ENCODE measurements at places on chromosomes 12 and 14.
A peak's percentile ranks its signal among the peaks of the same experiment; 100 is the strongest.

DNA sequence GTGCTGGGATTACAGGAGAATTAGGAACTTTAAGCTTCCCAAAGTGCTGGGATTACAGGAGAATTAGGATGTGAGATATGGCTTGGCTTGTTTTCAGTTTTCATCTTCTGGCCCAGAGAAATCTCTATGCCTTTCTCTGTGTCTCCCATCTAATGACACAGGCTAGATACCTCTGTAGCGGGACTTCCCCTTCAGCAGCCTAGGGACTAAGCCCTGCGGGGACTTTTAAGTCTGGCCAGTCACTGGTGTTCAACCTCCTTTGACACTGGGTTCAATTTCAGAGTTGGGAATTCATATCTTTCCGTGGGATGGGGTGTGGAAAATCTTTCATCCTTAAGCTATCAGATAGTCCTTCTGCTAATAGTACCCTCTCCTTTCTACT is 6.2 kb downstream of the RFC5 start:
- no peak for DNase-seq

DNA sequence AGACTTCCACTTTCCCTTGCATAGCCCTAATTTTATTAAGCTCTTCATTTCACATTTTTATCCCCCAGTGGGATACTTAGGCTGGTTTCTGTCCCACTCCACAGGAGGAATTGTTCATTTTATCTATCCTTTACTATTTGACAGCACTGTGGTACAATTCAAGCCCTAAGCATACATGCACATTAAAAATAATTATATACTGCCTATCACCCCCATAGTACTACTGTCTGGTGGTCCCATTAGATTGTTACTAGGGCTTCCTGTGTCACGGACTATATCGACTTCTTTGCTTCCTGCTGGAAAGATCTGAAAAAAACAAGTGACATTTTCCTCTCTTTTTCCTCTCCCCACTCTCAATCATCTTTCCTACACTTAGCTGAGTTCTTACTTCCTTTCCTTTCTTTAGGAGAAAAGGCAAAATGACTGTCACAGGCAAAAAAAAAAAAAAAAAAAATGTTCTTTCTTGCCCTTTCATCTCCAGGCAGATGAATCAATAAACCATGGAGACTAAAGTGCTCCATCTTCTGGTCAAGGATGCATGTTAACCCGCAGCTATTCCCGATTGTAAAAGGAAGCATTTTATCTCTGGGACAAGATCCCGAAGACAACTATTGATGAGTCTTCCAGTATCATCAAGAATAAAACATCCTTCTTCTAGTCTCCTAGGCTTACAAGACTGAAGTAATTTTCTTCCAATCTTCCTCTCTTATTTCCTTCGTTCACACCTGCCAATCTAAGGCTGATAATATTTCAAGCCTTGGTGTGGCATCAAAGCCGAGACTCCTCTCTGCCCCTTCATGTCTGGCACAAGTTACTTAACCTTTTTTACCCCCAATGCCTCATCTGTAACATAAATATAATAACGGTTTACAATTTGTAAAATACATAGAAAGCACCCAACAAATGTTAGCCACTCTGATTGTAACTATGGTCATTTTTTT is 94.4 kb upstream of the PLEKHG7 start:
- DNase-seq = no peak

GRCh38 chr14:81927070-81927469 is 393.4 kb upstream of the SEL1L start:
- no peak for DNase-seq

- DNase-seq = no peak
Observed at GRCh38 chr12:94263905-94264561, 115.7 kb downstream of the PLXNC1 start.

- no peak for DNase-seq
Observed at GRCh38 chr14:90616881-90617280, 199.3 kb downstream of the TTC7B start.

- DNase-seq = no peak
Observed at GRCh38 chr14:86221000-86221399, 691.1 kb downstream of the FLRT2 start.

DNA sequence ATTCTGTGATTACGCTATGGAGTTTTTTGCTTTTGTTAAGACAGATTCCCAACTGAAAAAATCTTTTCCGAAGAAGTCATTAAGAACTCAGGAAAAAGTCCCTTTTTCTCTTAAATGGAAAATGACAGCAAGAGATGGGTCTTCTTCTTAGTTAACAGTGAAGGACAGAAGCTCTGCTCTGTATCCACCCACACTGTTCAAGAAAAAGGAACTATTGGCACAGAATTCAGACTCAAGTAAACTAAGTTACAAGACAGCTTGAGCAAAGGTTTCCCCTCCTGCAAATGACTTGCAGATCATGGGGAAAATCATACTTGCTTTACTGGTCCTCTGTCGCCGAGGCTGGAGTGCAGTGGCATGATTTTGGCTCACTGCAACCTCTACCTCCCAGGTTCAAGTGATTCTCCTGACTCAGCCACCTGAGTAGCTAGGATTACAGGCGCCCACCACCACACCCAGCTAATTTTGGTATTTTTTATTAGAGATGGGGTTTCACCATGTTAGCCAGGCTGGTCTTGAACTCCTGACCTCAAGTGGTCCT is 137.1 kb upstream of the AEBP2 start:
- no peak for DNase-seq

DNA sequence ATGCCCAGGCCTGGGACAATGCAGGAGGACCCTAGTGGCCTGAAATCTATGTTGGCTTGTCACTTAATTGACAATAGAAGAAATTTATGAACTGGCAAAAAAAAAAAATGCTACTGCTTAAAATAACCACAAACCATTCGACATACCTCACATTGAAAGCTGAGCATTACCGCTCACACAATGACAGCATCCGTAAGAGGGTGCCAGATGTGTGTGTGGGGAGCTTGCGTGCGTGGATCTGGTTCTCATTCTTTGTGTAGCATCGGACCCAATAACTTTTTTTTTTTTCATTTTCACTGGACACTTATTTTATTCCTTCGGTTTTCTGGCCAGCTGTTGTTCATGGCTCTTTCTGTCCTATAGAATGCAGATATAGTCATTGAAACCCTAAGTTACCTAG is 216.7 kb downstream of the VRK1 start:
- no peak for DNase-seq

DNA sequence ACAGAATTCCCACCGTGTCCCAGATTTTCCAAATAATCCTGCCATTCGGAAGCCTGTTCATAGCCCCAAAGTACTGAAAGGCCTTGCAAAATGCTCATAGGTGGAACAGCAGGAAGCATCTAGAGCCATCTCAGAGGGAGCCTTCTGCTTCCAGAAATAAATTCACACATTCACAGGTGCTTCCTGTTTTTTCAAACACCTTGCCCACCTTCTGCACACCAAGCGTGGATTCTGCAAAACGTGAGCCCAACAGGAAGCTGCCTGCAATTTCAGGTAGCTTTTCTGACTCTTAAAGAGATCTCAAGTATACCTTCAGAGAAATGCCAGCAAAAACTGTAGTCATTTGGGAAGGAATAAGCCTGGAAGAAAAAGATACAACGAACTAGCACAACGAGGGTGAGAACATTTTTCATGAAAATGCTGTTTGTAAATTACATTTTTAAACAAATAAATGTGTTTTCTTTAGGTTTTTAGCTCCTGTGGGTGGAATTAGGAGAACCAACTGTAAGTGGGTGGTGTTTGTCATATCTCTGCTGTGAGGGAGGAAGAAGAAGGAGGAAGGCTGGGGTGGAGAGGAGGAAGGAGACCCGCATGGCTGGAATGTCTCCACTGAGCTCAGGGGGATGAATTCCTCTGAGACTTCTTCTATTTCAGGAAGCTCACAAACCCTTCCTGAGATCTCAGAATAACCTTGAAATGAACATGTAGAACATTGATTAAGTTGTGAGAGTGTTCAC is at the start of gene IFNG-AS1:
Gene IFNG-AS1, plus strand, starts transcription at position 264 of the 737 bp plus-strand sequence.
- no peak for DNase-seq

GRCh38 chr12:29782871-29783772 is 620 bp downstream of the TMTC1 start:
- peak; percentile 32 for DNase-seq

DNA sequence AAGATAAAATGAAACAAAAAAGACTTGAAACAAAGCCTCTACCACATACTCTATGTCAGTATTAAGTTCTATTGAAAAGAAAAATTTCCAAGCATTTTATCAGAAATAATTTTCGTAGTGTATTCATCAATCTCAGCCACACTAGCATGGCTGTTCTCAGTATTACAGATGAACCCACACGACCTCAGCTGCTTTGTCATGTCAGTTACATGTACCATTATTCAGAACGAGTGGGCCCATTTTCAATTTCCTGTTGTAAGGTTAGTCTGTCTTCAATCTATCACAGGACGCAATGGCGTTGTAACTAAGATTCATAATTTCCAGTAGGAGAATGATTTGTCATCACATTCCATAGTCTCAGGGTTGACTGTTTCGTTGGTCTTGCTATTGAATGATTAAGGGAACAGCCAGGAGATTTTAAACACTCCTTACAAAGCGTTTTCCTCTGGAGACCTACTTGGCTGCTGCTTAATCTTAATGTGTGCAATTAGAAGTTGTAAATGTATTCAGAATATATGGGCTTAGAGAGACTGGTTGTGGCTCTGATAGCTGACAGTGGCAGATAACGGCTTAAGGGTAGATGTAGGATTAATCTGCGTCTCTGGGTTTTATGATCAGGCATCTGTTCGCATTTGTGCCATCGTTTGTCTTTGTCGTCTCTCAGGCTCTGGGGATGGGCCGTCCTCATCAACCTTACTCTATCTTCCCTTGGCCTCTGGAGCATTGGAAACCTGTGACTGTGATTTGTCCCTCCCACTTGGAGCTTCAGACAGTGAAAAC is 65.4 kb downstream of the GLT1D1 start:
- no peak for DNase-seq

GRCh38 chr14:61221906-61222305 is 59.2 kb downstream of the TMEM30B start:
- DNase-seq = no peak

GRCh38 chr14:105118646-105119407 is 49.7 kb downstream of the JAG2 start:
- no peak for DNase-seq

GRCh38 chr12:57628280-57629191 is 4.5 kb downstream of the B4GALNT1 start:
- peak; percentile 21 for DNase-seq

DNA sequence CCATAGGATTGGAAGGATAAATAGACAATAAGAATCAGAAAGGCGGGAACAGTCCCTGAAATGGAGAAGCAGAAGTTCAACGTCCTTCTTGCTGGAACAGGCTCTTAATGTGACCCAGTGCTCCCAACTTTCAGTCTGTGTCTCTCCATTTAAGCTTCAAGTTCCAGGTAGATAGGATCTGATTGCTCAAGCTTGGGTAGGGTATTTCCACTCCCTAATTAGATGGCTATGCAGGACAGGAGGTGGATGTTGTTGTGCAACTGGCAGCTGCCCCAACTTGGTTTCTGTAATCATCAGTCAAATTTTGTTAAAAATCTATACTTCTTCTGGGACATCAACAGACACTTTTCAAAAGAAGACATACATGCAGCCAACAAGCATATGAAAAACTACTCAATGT is 266.2 kb downstream of the C12orf75 start:
- DNase-seq = no peak

GRCh38 chr12:30999723-31000122 is 73.2 kb downstream of the TSPAN11 start:
- no peak for DNase-seq

GRCh38 chr12:64900540-64900939 is 76.1 kb downstream of the TBC1D30 start:
- no peak for DNase-seq

GRCh38 chr12:104538891-104539462 is 82.2 kb downstream of the CHST11 start:
- DNase-seq = no peak

DNA sequence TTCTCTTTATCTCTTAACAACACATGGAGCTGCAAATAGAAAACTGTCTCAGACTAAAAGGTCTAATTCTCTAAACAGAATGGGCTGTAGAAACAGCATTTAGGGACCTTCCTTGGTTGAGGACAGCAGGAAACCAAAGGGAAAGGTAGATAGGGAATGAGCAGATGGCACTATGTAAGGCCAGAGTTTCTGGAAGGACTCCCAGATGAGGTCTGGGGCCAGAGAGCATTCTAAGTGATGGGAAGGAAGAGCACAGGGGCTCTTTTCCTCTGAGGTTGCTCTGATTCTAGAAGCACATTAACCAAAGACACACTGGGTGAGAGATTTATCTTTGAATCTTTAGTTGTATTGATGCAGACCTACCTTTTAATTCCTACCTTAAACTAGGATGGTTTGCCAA is 79.4 kb downstream of the TPH2 start:
- no peak for DNase-seq

- no peak for DNase-seq
Observed at GRCh38 chr12:28974166-28974565, 174.9 kb upstream of the FAR2 start.

DNA sequence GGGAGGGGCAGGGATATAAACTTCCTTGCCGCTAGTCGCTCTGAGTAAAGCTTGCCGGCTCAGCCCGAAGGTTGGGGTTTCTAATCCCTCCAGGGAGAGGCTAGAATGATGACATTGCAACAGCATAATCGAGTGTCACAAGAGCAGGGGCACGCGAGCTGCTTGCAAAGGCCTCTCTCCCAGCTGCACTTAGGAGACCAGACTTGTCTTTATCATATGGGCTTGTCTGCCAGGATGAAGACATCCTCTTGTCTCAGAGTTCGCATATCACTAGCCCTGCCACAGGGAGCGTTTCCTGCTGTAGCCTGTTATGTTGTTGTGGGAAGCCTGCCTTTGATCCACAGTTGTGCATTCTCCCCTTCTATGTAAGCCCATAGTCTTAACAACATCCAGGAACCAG is 180.0 kb downstream of the ESR2 start:
- DNase-seq = no peak

DNA sequence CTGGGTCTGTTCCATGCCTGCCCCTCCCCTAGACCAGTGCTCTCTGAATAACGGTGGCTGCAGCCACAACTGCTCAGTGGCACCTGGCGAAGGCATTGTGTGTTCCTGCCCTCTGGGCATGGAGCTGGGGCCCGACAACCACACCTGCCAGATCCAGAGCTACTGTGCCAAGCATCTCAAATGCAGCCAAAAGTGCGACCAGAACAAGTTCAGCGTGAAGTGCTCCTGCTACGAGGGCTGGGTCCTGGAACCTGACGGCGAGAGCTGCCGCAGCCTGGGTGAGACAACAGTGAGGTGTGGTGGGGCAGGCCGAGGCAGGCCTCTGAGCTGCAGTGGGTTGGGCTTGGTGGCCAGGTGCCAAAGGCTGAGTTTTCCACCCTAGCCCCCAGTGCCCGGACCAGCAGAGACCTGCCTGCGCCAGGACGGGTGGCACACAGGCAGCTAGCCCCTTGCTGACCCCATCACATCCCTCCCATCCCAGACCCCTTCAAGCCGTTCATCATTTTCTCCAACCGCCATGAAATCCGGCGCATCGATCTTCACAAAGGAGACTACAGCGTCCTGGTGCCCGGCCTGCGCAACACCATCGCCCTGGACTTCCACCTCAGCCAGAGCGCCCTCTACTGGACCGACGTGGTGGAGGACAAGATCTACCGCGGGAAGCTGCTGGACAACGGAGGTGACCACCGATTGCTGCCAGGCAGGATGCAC is 28.2 kb upstream of the LRP1-AS start:
- DNase-seq = peak; percentile 86

DNA sequence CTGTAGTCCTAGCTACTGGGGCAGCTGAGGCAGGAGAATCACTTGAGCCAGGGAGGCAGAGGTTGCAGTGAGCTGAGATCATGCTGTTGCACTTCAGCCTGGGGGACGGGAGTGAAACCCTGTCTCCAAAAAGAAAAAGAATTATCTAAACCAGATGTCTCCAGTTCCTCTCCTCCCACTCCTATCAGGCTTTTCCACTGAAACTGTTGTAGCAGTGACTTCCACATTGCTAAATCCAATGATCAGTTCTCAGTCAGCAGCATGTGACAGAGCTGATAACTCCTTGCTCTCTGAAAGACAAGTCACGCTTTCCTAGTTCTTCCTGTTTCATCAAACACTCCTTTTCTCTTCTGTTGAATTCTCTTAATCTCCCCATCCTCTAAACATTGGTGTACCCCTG is 8.6 kb downstream of the SLC38A6 start:
- DNase-seq = no peak
